Activated CD4-positive, alpha-beta T cell treated with anti-CD3 and anti-CD28 coated beads, Interleukin-2, amount 50 U/mL, for 48 hours (primary cell): ENCODE measurements at places on chromosomes 4 and X.

DNA sequence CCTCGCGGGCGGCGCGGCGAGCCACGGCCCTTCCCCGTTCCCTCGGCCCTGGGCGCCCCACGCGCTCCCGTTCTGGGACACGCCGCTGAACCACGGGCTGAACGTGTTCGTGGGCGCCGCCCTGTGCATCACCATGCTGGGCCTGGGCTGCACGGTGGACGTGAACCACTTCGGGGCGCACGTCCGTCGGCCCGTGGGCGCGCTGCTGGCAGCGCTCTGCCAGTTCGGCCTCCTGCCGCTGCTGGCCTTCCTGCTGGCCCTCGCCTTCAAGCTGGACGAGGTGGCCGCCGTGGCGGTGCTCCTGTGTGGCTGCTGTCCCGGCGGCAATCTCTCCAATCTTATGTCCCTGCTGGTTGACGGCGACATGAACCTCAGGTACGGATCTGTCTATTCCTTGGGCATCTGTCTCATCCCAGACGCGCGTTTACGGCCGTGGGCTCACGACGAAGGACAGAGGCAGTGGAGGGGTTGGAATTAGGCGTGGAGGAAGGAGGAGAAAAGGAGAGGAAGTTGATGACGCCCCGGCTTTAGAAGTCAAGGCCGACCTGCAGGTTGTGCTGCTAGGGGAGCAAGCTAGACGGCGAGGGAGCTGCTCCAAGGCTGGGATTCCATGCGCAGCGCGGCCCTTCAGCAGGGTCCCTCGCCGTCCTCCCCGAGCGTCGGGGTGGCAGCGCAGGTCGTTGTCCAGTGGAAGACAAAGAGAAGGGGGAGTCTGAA, 792 bp downstream of the SLC10A4 start:
- no peak for DNase-seq

GRCh38 chr4:142312391-142312790, 533.7 kb downstream of the INPP4B start:
- no peak for DNase-seq

- DNase-seq = no peak
Observed at GRCh38 chrX:72031118-72031517, 100.6 kb downstream of the RTL5 start.

DNA sequence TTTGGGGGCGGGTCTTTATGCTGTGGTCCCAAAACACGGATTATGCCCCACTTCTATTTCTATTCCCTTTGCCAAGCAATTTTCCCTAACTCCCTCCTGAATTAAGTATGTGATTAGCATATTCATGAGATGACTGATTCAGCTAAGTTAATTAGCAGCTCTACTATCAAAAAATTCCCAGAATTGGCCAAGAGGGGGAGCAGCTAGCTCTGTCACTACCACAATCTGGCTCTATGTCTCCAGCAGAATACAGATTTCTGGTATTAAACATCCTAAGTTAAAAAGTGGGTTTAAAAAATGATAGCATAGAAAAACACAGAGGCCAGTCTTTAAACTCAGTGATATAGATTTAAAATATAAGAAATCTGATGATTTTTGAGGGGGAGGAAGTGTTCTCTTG, 80.3 kb downstream of the GPC4 start:
- DNase-seq = peak; percentile 2

DNA sequence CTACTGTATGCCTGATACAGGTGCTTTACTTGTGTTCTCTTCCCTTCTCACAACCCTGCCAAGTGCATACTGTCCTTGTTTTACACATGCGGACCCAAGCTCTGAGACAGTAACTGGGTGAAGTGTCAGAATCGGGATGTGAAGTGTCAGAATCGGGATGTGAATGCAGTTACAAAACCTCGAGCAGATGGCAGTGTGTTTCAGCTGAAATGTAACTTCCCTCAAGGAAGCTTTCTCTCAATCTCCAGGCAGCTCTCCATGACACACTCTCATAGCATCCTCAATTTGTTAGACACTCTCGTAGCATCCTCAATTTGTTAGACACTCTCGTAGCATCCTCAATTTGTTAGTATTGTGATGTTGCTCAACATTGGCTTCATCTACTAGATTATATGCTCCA, 1.1 kb upstream of the HPSE start:
- no peak for DNase-seq

DNA sequence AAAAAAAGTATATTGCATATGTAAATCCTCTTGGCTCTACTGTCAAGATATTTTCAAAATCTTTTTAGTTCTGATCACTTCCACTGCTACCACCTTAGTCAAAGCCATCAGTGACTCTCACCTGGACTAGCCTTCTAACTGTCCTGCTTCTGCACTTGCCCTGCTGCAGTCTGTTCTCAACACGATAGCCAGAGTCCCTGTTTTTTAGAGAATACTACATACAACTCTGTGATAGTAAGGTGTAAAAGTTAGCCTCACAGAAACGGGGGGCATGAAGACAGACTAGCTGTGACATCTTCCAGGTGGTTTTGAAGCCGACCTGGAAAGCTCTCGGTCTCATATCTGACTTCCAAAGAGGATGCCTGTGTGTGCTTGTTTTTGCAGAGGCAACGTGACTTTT, 24.7 kb downstream of the EIF2S3 start:
- no peak for DNase-seq

GRCh38 chr4:139672215-139672614, 6.6 kb downstream of the MGST2 start:
- DNase-seq = no peak

DNA sequence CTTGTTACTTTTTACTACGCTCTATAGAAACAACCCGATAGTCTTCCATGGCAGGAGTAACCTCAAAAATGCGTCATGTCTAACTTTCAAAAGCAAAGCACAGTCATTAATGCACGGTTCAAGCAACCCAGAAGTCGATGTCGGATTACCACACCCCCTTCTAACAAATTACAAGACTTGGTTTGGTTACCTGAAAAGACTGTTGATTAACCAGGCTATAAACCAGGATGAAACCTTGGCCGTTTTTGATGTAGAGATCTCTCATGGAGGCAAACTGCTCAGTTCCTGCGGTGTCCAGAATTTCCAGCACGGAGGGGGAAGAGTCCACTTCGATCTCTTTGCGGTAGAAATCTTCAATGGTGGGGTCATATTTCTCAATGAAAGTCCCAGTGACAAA, 2.4 kb downstream of the RAP2C start:
- peak; percentile 19 for DNase-seq

GRCh38 chrX:129750971-129751370, 12.2 kb downstream of the XPNPEP2 start:
- no peak for DNase-seq

- DNase-seq = no peak
Observed at GRCh38 chr4:154478547-154478946, 13.1 kb downstream of the DCHS2 start.

DNA sequence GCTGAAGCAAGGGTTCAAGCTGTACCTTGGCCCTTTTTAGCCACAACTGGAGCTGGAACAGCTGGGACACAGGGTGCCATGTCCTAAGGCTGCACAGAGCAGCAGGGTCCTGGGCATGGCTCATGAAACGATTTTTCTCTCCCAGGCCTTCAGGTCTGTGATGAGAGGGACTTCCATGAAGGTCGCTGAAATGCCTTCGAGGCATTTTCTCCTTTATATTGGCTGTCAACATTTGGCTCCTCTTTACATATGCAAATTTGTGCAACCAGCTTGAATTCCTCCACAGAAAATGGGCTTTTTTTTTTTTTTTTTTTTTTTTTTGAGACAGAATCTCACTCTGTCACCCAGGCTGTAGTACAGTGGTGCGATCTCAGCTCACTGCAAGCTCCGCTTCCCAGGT, 430.8 kb downstream of the PCDH11X start:
- DNase-seq = no peak

DNA sequence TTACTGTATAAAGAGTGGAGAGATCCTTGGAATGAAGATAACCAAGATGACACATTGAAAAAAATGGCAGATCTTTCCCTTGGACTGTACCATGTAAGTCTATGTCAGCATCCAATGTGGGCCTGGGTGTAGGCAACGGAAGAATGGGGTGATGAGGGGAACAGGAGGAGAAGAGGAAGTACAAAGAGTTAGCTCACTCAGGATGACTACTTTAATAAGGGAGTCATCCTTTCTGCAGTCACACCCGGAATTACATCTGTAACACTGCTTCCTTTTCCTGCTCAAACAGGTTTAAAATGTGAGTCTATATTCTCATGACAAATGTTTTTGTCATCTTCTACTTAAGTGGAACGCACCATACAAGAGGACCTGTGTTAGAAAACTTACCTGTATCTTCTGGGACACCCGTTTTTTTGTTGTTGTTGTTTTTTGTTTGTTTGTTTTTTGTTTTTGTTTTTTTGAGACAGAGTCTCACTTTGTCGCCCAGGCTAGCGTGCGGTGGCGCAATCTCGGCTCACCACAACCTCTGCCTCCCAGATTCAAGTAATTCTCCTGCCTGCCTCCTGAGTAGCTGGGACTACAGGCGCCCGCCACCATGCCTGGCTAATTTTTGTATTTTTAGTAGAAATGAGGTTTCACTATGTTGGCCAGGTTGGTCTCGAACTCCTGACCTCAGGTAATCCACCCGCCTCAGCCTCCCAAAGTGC, 18.0 kb downstream of the HPSE start:
- no peak for DNase-seq

GRCh38 chrX:102712216-102712966, at the start of gene GPRASP2:
TSS of gene GPRASP2 (plus strand) at chrX:102712448. CDS start at chrX:102714870, 2,422 bp downstream.
- DNase-seq = peak; percentile 11

DNA sequence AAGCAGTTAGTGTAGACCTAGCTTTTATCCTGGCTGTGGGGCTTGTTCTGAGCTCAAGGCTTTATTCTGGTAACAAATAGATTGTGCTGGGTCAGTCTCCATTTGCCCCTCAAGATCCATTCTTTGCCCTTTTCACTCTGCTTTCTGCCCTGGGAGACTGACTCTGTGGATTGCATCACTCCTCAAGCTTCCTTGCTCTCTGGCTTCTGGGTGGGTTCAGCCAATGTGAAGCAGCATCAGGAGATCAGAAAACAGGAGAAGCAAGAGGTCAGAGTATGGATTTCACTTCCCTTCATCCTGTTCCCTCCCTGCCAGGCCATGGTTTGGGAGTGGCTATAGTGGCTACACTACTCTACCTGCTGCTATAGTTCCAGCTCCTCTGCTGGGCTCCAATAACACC, 184.1 kb upstream of the NDP start:
- no peak for DNase-seq

GRCh38 chrX:135308345-135308855, 880 bp upstream of the ETDC start:
- no peak for DNase-seq

- DNase-seq = no peak
Observed at GRCh38 chr4:147409350-147409749, 71.5 kb upstream of the EDNRA start.

- DNase-seq = no peak
Observed at GRCh38 chrX:138745196-138745595, 33.7 kb upstream of the FGF13 start.

DNA sequence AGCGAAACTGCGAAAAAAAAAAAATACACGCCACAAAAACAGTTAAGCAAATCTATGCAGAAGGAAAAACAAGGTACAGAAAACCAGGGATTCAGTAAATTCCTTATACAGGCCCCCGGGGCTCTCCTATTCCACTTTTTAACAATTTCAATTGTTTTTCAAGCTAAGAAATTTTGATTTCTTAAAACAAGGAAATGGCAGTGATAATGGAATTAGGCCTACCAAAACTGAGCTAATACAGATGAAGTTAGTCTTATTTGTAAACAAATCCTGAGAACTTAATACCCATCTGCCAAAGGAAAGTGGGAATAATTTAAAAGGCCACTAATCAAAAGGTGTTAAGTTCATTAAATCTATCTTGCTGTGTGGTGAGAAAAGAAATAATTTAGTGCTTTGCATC, 269.3 kb downstream of the CHIC1 start:
- no peak for DNase-seq

- no peak for DNase-seq
Observed at GRCh38 chrX:97332963-97333362, 449.3 kb downstream of the RPA4 start.
